ENCODE measurements at places on chromosomes 3 and 15.

DNA sequence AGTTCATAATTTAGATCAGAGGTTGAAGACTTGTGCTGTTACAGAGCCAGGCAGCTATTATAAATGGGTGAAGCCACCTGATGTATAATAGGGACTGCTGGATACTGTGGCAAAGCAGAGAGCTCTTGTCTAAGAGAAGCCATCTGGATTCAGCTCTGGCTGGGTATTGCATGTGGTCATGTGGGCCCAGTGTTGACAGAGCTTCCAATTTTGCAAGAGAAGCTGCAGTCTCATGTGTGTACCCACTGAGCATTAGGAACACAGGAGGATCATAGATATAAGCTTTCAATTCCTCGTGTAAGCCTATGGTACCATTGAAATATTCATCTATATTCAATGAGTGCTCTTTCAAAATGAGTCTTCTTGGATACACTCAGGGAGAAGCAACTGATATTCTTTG lies 303.9 kb upstream of the SLCO3A1 start:
- DNase-seq, result no peak

DNA sequence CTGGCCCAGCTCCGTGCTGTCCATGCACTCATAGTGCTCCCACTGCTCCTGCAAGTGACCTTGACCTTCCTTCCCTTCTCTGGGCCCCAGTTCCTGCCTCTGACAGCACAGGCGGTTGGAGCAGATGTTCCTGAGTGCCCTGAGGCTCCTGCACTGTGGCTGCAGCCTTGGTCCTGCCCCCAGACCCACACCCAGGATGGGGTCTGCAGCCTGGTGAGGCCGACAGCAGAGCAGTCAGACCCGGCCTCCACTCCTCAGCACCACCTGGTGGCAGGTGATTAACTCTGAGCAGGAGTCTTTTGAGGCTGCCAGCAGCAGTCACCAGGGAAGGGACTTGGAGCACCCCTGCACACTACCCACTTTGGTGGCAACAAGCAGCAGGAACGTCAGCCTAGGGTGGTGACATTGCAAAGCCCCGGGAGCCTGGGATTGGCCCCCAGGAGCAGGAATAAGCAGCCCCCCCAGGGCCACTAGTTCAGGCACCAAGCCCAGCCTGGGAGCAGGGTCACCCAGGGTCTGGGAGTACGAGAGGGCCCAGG lies 64.6 kb downstream of the CYP11A1 start:
- DNase-seq, result peak; percentile 8

- no peak for DNase-seq
These were observed 185.3 kb downstream of the CACNA2D3 start for GRCh38 chr3:54307566-54308180.

DNA sequence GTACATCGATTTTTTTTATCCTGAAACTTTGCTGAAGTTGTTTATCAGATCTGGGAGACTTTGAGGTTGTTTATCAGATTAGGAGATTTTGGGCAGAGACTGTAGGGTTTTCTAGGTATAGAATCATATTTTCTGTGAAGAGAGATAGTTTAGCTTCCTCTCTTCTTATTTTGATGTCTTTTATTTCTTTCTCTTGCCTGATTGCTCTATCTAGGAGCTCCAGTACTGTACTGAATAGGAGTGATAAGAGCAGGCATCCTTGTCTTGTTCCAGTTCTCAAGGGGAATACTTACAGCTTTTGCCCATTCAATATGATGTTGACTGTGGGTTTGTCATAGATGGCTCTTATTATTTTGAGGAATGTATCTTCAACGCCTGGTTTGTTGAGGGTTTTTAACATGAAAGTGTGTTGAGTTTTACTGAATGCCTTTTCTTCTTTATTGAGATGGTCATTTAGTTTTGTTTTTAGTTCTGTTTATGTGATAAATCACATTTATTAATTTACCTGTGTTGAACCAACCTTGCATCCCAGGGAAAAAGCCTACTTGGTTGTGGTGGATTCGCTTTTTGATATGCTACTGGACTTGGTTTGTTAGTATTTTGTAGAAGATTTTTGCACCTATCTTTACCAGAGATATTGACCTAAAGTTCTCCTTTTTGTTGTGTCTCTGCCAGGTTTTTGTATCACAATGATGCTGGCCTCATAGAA lies 14.9 kb upstream of the DNAAF4 start:
- no peak for DNase-seq

- DNase-seq, result no peak
These were observed 30.4 kb upstream of the TM4SF1 start for GRCh38 chr3:149407898-149408297.

GRCh38 chr3:64460877-64461276 lies 226.9 kb downstream of the ADAMTS9 start:
- DNase-seq, result no peak

GRCh38 chr3:82229397-82229796 lies 468.0 kb upstream of the GBE1 start:
- DNase-seq, result no peak

Data from NCI-H526 (cell line).